ENCODE measurements at places on chromosomes 4 and X. TPM values are rescaled to one million over a fixed set of nuclear protein-coding genes. Genes with fewer than 3 reads are reported as not detected.

- no peak overlapping the region for H3K27ac ChIP-seq
- no peaks in the 10 kb centered on the region for H3K27me3 ChIP-seq
- no peak for DNase-seq
These were observed 78.8 kb upstream of the PLAC1 start for GRCh38 chrX:134737061-134737460.

DNA sequence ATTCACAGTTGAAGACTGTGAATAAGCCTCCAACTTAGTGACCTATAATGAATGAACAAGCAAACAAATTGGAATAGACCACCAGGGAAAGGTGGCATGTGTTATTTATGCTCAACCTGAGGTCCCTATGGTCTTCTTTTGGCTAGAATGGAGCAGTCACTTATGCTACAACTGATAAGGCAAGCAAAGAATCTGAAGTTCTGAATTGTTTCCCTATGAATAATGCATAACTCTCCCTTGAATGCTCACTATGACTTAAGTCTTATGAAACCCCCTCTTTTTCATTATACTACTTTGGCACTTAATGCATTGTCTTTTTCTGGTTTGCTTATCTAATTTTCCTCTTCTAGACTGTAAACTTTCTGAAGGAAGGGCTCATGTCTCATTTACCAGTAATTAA, 2.6 kb downstream of the GIMD1 start:
- H3K36me3 ChIP-seq, result no peaks in the 10 kb centered on the region
- H3K27me3 ChIP-seq, result no peaks in the 10 kb centered on the region
- no peak overlapping the region for H3K27ac ChIP-seq
- no peak for DNase-seq

DNA sequence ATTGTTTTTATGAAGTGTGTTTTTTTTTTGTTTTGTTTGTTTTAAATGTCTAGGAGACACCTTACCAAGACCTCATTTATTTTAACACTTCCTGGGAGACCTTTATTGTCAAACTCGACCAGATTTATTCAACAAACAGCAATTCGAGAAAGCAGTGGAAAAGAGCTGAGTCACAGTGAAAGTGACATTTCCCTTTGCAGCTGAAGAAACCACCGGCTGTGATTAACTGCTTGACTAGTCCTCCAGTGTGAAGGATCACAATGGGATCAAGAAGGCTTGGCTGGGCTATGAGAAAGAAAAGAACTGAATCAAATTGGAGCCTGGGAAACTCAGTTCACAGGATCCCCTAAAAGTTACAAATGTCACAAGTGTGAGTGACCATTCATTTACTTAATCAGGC, 11.9 kb upstream of the ADH7 start:
- no peak overlapping the region for H3K27ac ChIP-seq
- DNase-seq, result no peak
- H3K27me3 ChIP-seq, result no peaks in the 10 kb centered on the region

GRCh38 chr4:7040765-7041164, 2.4 kb upstream of the TADA2B start:
- H3K27ac ChIP-seq, result no peak overlapping the region
- H3K4me1 ChIP-seq, result peaks cover 4% of the 10 kb centered on the region
- no peaks in the 10 kb centered on the region for H3K36me3 ChIP-seq
- H3K27me3 ChIP-seq, result no peaks in the 10 kb centered on the region
- DNase-seq, result no peak

DNA sequence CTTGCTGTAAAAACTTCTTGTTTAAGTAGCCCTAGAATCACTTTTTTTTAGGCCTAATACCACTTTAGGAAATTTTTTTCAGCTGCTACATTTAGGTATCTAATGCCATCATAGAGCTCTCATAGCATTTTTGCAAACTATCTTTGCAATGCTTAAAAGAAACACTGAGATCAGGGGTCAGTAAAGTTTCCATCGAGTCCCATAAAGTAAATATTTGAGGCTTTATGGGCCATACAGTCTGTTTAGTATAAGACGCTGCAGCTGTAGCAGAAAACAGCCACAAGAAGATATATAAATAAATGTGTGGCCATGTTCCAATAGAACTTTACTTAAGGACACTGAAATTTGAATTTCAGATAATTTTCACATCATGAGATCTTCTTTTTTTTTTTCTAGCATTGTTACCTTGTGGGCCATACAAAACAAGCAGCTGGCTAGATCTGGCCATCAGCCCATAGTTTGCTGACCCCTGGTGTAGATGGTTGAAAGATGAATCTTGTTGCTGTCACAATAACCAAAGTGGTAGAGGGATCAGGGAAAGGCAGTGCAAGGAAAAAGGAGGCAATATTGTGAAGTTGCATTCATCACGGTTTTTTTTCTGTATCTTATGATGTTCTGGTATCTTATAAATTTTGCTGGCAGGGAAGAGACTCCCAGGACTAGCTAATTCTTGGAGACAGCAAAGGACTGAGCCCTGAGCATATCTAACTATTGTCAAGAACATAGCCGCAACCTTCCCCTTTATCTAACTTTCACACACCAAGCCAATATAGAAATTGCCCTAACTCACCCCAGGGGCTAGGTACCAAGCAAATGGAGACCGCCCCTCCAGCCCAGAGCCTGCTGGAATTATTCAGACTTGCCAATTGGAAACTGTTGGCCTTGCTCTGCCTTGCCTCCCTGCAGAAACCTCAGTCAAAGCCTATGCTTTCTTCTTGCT, 46.6 kb downstream of the RASGEF1B start:
- no peaks in the 10 kb centered on the region for H3K27me3 ChIP-seq
- no peak overlapping the region for H3K4me3 ChIP-seq
- H3K36me3 ChIP-seq, result no peaks in the 10 kb centered on the region
- H3K4me1 ChIP-seq, result no peaks in the 10 kb centered on the region
- no peak overlapping the region for H3K27ac ChIP-seq

DNA sequence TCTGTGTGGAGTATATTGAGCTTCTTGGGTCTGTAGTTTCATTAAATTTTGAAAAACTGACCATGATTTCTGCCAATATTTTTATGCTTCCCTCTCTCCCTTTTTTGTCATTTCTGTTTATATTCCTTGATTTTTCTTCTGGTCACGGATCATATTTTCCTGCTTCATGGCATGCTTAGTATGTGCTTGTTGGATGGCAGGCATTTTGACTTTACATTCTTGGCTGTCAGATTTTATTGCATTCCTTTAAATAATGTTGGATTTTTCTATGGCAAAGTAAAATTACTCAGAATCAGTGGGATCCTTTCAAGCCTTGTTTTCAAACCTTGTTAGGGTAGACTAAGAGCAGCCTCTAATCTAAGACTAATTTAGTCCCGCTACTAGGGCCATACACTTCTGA, 531.8 kb downstream of the IL15 start:
- no peak overlapping the region for H3K4me3 ChIP-seq
- no peak overlapping the region for H3K27ac ChIP-seq
- H3K36me3 ChIP-seq, result no peaks in the 10 kb centered on the region
- H3K4me1 ChIP-seq, result no peaks in the 10 kb centered on the region
- H3K27me3 ChIP-seq, result no peaks in the 10 kb centered on the region

GRCh38 chr4:156109943-156110900, 156.6 kb upstream of the CTSO start:
- H3K4me3 ChIP-seq, result no peak overlapping the region
- no peak overlapping the region for H3K27ac ChIP-seq
- H3K36me3 ChIP-seq, result no peaks in the 10 kb centered on the region
- no peak for DNase-seq
- H3K27me3 ChIP-seq, result no peaks in the 10 kb centered on the region
- H3K4me1 ChIP-seq, result no peaks in the 10 kb centered on the region

DNA sequence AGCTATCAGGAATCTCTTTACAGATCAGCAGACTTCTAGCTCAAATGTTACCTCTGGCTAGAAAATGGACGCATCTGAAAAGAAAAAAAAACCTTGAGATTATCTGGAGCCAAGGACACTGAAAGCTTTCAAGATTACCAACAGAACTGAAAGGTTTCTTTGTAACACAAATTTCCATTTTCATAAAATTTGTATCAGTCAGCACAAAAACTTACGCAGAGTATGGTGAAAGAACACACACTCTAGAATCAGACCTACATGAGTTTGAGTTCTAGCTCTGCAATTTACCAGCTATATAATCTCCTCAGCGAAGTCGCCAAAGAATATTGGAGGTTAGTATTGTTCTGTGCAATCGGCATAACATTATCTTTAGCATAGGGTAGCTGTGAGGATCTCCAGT, 1.8 kb downstream of the TAB3 start:
- DNase-seq, result no peak
- no peak overlapping the region for H3K4me3 ChIP-seq
- H3K27ac ChIP-seq, result no peak overlapping the region
- H3K36me3 ChIP-seq, result no peaks in the 10 kb centered on the region
- no peaks in the 10 kb centered on the region for H3K27me3 ChIP-seq

- no peaks in the 10 kb centered on the region for H3K36me3 ChIP-seq
- no peaks in the 10 kb centered on the region for H3K27me3 ChIP-seq
- DNase-seq, result no peak
- H3K4me1 ChIP-seq, result no peaks in the 10 kb centered on the region
These were observed 457.6 kb downstream of the KCTD8 start for GRCh38 chr4:43990963-43991362.

- DNase-seq, result no peak
- H3K27me3 ChIP-seq, result no peaks in the 10 kb centered on the region
- H3K4me3 ChIP-seq, result no peak overlapping the region
- H3K4me1 ChIP-seq, result no peaks in the 10 kb centered on the region
These were observed 20.1 kb upstream of the XPNPEP2 start for GRCh38 chrX:129718676-129719075.

- H3K27ac ChIP-seq, result no peak overlapping the region
- no peaks in the 10 kb centered on the region for H3K27me3 ChIP-seq
These were observed 75.1 kb downstream of the PRKX start for GRCh38 chrX:3638280-3638873.

SORBS2 gene
- 55.3 TPM for total RNA-seq

PLAC8 gene
- 36.3 TPM for total RNA-seq

Measured in Peyer's patch (tissue), 4 donors.